ENCODE measurements at places on chromosomes 11 and 22.

GRCh38 chr11:113188371-113188834 is 126.0 kb upstream of the TTC12 start:
- DNase-seq, result no peak

GRCh38 chr11:99098258-99098657 is 77.5 kb downstream of the CNTN5 start:
- DNase-seq, result no peak

GRCh38 chr11:111942829-111943228 is 5.7 kb downstream of the DIXDC1 start:
- DNase-seq, result no peak

GRCh38 chr11:114250993-114251814 is 45.0 kb upstream of the NNMT start:
- DNase-seq, result no peak
